ENCODE measurements at places on chromosomes 7 and 10. TPM values are rescaled to one million over a fixed set of nuclear protein-coding genes. Genes with fewer than 3 reads are reported as not detected.

DNA sequence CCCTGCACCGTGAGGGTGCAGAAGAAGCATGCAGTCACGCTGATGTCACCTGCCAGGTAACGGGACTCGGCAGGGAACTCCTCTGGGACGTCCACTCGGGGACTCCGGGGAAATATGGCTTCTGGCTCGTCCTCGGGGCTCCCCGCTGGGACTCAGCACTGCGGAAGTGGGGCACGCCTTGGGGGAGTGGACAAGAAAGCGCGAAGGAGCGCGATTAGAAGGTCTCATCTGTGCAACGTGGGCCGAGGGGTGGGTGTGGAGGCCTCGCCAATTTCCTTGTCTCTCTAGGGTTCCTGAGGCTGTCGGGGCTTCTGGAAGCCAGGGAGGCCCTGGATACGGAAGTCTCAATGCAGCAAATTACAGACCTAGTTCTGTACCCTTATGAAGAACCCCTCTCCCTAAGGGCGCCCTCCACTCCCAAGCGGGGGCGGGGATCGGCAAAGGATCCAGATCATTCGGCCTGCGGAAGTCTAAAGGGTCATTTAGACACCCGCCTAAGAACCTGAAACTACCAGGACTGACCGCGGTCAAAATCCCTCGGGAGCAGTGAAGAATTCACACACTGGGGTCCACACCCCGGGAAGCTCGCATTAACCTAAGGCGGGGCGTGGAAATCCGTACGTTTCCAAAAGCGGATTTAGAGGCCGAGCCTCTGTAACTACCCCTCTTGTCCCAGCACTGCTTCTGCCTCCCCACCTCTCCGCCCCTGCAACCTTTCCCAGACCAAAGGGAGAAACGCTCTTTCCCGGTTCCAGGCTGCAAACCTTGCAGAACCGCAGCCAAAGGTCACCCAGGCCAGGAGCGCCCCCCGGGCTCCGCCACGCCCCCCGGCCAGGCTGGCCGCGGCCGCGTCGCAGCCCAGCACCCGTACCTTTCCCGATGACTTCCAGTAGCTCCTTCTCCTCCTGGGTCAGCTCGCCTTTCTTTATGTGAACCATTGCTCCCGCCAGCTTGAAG is 640 bp downstream of the ANKMY2 start:
- DNase-seq = no peak

DNA sequence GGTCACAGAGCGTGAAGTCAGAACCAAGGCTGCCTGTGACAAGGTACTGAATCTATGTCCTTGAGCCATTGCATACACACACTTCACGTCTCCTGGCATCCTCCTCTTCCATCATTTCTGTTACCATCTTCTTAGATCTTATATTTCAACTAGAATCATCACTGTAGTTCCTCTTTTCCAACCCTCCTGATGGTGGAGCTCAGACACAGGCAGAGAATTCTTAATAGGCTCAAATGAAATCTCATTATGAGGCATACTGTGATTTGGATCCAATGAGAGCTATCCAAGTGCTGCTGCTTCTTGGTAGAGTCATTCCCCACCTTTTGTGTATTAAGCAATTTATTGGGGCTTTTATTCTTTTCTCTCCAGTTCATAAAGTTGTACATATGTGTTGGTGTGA is 113.2 kb downstream of the CALCR start:
- no peak for DNase-seq

GRCh38 chr10:67790534-67791408 is 47.2 kb downstream of the DNAJC12 start:
- DNase-seq = no peak

CDH23 gene
- total RNA-seq = 1.2 TPM

DNA sequence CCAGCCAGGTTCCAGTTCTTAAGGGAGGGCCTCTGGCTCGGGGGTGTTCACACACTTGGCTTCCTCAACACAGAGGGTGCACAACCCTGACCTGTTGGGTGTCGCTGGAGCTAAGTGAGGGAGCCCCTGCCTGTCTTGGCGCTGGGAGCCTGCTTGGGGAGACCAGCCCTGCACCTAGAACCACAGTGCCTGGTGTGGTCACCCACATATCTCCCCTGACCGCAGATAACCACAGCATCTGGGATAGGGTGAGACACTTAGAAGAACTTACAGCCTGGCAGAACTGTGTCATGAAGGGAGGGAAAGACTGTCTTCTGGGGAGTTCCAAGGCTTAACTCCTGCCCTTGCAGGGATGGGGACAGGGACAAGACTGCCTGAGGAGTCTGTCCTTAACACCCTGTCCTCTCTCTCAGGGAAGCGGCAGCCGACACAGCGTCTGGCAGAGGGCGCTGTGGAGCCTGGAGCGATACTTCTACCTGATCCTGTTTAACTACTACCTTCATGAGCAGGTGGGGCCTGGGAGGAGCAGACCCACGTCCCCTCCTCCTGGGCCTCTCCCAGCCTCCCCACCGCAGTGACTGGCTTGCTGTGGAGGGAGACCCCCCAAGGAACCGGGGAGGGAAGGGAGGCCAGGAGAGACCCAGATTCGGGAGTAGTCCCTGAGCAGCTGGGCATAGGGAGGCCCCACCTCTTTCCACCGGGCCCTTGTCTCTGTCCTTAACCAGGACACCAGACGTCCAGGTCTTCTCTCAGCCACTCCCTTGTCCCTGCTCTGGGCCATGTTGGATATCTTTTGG is 59.0 kb downstream of the PALD1 start:
- DNase-seq = no peak

- DNase-seq = no peak
Measured at GRCh38 chr10:22599048-22599561, 115.3 kb downstream of the PIP4K2A start.

- DNase-seq = no peak
Measured at GRCh38 chr10:95542761-95543160, 18.4 kb downstream of the SORBS1 start.

DNA sequence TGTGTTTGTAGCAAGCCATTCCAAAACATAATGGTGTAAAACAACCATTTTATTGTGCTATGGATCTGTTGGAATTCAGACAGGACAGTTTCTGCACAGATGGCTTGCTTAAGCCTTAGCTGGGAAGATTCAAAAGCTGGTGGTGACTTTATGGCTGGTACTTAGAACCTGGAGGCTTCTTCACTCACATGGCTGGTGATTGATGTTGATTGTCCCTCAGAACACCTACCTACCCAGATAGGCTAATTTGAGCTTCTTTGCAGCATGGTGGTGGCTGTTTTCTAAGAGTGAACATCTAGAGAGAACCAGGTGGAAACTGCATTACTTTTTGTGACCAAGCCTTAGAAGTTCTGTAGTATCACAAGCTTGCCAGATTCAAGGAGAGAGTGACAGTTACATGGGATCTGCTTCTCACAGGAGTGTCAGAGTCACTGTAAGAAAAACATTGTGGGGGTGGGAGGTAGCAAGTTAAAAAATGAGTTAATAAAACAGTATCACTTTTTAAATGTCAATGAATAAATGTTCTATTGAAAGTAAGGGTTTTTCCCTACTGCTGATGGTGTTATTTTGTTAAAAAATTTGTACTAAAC is 7.1 kb downstream of the R3HCC1L start:
- DNase-seq = no peak

RASSF4 gene
- total RNA-seq = 7.2 TPM

All from occipital lobe (tissue), 3 donors.